ENCODE measurements at places on chromosomes 13 and 19. TPM values are rescaled to one million over a fixed set of nuclear protein-coding genes. Genes with fewer than 3 reads are reported as not detected.

Gene ZNF66
- 7.1 TPM for total RNA-seq

Gene UQCR11
- total RNA-seq: 229 TPM

Gene IGFL1
- total RNA-seq: not detected

Gene PROZ
- not detected for total RNA-seq

Gene UHRF1
- 245 TPM for total RNA-seq

Gene POGLUT2
- total RNA-seq: 7.2 TPM
